ENCODE measurements at places on chromosomes 3 and 15.

DNA sequence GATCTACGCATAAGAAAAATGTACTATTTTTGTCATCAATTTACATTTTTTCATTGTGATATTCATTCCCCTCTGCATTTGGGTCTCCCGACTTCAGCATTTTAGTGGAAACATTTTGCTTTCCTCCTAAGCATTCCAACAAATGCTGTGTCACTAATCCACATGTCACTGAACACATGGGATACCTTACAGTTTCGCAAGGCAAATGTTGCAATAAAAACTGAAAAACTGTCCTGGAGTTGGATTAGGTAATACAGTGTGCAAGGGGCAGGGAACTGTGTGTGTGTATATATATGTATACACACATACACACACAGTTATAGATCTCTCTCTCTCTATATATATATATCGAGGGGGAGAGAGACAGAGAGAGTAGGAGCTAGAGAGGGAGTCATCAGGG is 632.2 kb downstream of the MAGI1 start:
- no peak for DNase-seq

DNA sequence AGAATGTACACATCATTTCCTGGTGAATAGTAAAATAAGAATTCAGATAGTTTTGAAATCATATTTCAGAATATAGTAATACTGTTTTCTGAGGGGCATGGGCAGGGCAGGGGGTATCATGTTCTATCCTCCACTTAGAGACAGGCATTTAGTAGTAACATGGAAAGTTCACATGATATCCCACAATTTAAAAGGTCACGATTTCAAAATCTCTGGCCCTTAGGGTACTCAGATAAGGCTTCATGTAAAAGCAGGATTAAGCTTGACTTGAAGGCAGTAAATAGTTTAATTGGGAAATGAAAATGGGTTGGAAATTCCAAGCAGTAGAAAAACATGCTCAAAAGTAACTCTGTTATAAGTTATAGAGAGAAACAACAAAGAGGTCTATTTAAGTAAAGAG is 353.2 kb upstream of the AGTR1 start:
- no peak for DNase-seq

DNA sequence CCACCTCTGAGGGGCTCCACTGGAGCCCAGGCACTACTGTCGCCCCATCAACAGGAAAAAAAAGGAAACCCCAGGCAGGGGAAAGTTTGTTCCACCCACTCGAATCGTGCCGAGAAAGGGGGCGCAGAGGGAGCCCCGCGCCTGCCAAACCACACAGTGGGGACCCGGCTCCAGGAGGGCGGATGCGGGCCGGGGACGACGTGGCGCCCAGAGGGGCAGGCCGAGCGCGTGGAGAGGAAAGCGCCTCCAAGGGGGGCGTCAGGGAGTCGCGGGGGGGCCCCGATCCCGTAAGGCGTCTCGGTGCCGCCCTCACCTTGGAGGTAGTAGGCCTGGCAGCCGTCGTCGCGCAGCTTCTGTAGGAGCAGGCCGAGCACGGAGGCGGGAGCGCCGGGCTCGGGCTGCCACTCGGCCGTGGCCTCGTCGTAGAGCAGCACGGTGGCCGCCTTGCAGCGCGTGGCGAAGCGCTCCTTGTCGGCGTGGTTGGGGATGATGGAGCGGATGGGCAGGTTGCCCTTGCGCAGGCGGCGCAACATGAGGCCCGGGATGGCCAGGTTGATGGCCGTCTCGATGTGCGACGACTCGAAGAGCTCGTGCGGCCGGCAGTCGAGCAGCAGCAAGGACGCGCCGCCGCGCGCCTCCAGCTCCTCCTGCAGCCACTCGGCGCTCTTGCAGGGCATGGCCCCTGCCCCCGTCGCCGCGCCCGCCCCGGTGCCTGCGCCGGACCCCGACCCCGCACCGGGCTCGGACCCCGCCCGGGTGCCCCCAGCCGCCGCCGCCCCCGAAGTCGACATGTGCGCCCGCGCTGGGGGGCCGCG is 627 bp downstream of the DUSP7 start:
- DNase-seq = peak; percentile 62

- DNase-seq = no peak
Observed at GRCh38 chr15:61337541-61337940, 108.4 kb upstream of the RORA start.

DNA sequence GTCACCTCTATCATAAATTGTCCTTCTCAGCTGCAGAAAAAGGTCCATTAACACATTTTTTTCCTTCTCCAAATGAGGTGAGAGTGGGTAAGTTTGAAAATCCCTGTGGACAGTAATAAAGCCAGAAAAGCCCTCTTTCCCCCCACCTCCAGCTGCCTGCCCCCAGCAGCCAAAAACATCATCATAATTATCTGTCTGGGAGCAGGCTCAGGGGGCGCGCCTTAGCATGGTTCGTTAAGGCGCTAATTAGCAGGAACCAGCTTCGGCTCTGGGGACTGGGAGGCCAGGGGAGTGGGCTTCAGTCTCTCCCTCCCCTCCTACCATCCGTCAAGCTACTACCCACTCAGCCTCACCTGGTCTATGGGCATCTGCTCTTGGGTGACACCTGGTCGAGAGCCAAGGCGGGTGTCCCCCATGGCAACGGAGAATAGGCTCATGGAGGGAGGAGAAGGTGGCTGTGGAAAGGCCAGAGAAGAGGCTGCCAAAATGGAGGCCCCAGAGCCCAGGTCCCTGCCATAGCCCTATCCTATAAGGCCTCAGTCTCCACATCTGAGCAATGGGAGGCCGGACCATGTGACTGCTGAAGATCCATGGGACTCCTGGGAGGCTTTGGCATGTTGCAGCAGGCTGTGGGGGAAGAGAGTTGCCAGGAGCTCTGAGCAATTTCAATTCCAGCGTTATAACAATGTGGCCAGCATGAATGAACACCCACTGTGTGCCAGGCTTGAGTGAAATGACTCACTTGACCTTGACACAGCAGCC is 140.1 kb upstream of the LINGO1 start:
- no peak for DNase-seq

DNA sequence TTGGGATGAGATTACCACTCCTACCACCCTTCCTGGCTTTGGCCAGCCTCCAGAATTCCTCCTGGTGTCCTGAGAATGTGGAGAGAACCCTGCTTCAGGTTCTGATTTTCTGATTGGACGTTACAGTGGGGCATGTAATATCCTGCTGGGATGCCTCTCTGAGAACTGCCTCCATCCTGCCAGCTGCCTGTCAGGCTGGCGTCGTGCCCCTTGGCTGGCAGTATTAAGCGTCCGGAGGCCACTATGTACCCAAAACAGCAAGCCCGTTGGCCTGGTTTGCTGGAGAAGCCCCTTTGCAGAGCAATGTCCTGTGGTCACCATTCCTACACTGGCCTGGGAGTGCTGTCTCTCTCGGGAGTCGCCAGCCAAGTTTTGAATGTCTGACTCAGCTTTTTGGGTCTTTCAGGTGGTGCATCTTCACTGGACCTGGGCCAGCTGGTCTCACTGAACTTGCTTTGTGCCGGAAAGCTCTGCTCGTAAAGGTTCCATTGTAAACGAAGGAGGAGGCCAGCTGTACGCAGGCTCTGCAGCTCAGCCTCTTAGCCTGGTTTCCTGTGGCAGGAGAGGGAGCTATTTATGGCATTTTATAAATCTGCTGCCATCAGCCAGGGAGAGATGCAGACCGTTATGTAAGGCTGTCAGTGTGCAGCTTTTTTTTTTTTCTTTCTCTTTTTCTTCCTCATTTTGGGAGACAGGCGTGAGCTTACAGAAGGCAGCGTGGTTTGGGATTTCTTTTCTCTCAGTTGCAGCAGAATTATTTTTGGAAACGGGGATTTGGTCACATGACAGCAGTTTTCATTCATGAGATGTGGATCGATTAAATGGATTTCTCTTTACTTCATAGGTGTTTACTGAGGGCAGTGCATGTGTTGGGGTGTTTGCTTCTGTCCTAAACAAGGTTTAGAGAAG is 19.0 kb upstream of the TRAK1 start:
- DNase-seq = no peak

DNA sequence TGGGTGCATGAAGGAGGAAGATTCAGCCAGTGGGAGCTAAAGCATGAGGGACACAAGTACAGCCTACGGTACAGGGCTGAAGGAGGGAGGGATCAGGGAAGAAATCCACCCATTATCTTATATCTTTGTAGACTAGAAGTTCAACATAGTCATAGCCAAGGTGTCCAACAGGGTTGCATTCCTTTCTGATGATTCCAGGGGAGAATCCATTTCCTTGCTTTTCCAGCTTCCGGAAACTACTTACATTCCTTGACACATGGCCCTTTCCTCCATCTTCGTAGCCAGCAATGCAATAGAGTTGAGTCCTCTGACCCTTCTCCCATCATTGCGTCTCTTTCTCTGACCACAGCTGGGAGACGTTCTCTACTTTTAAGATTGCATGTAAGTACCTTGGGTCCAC is 471.0 kb upstream of the SEMA6D start:
- no peak for DNase-seq

DNA sequence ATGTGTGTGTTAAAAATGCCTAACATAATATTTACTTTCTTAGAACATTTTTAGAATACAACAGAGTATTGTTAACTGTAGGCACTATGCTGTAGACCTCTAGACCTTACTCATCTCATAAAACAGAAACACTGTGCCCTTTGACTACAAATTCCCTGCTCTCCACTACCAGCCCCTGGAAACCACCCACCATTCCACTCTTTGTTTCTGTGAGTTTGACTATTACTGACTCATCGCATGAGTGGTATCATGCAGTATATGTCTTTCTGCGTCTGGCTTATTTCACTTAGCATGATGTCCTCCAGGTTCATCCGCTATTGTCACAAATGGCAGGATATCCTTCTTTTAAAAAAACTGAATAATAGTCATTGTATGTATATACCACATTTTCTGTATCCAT is 216.7 kb upstream of the CFAP20DC start:
- no peak for DNase-seq

- DNase-seq = no peak
Observed at GRCh38 chr3:65833761-65834505, 204.8 kb downstream of the MAGI1 start.

GRCh38 chr3:80050826-80051601 is 283.2 kb upstream of the ROBO1 start:
- no peak for DNase-seq

All from activated naive CD4-positive, alpha-beta T cell treated with anti-CD3 and anti-CD28 coated beads, Interleukin-2, amount 10 ng/mL, durations not matched to agents 7 days and 5 days (primary cell).